ENCODE measurements at places on chromosomes 11 and 22. TPM values are rescaled to one million over a fixed set of nuclear protein-coding genes. Genes with fewer than 3 reads are reported as not detected.

DNA sequence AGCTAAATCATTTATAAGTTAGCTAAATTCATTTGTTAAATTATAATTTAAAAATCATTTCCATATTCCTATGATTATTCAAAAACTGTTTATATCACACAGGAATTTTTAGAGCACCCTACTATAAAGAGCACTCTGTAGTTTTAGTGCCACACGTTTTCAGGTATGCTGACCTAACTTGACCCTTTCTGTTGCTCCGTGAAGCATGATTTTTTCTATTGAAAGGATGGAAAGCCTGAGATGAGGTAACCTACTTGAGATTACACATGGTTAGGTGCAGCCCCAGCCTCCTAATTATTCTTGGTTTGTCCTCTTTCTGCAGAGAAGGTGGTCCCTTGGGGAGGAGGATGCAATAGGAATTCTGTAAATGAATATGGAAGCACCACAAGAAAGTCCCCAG is 72.6 kb downstream of the PPFIBP2 start:
- no peak overlapping the region for H3K27ac ChIP-seq
- H3K36me3 ChIP-seq, result no peaks in the 10 kb centered on the region
- no peaks in the 10 kb centered on the region for H3K4me1 ChIP-seq
- H3K4me3 ChIP-seq, result no peak overlapping the region

- H3K27ac ChIP-seq, result no peak overlapping the region
- H3K4me3 ChIP-seq, result no peak overlapping the region
- peaks cover 10% of the 10 kb centered on the region for H3K27me3 ChIP-seq
- no peaks in the 10 kb centered on the region for H3K36me3 ChIP-seq
Measured at GRCh38 chr11:102494216-102494615, 36.3 kb downstream of the MMP7 start.

GAL gene
- 0.92 TPM for total RNA-seq

EXPH5 gene
- 0.91 TPM for total RNA-seq

DNA sequence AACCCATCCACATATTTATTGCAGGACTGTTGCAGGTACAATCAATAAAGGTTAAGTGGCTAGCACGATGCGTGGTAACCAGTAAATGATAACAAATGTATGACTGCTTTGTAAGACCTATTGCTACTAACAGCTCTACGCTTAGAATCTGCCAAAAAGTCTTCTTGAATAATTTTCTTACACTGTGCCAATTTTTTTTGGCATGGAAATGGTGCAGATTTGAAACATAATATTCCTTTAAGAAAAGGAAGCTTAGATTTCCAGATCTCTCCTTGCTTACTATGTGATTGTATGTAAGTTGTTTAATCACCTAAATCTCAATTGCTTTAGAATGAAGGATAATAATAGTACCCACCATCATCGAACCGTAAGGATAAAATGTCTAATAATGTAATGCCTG is 192.0 kb downstream of the LRRC4C start:
- H3K27ac ChIP-seq, result no peak overlapping the region
- no peaks in the 10 kb centered on the region for H3K36me3 ChIP-seq
- H3K4me1 ChIP-seq, result no peaks in the 10 kb centered on the region
- DNase-seq, result no peak

PRR5 gene
- total RNA-seq, result 22.7 TPM

DNA sequence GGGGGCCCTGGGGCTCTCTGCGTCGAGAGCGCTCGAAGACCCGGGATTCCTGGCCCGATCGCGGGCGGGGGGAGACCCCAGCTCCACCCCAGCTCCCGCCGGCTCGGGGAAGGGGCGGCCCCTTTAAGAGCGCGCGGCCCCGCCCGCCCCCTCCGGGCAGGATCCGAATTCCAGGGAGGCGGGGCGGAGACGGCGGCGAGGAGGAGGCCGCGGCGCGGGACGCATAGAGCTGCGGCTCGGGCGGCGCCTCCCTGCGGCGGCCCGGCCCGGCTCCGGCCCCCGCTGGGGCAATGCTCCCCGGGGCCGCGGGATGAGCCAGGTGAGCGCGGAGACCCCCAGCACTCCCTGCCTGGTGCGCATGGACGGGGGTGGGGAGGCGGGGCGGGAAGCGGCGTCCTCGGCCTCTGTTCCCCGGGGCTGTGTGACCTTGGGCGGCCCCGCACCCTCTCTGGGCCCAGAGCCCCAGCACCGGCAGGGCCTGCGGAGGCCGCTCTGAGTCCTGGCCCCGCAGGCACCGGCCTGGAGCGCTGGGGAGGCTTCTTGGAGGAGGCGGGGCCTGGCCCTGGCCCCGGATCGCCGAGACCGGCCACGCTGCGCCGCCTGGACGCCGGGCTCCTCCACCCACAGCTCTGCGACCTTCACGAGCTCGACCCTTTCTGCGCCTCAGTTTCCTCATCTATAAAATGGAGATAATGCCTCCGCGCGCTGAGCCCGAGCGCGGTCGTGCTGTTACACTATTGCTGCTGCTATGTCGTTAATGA is 565 bp downstream of the GAS2L1 start:
- H3K4me3 ChIP-seq, result peak overlapping the region; percentile 83
- H3K27me3 ChIP-seq, result peaks cover 11% of the 10 kb centered on the region
- H3K4me1 ChIP-seq, result peaks cover 4% of the 10 kb centered on the region
- peak overlapping the region; percentile 13 for H3K27ac ChIP-seq

DNA sequence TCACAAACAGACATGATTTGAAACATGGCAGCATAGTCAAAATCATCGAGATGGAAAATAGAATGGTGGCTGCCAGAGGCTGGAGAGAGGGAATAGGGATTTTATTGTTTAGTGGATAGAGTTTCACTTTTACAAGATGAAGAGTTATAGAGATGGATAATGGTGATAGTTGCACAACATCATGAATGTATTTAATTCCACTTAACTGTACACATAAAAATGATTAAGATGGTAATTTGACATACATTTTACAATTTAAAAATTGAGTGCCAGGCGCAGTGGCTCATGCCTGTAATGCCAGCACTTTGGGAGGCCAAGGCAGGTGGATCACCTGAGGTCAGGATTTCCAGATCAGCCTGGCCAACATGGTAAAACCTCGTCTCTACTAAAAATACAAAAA is 21.2 kb downstream of the TTC28 start:
- no peak for DNase-seq
- peaks cover 48% of the 10 kb centered on the region for H3K27me3 ChIP-seq
- no peaks in the 10 kb centered on the region for H3K36me3 ChIP-seq
- no peak overlapping the region for H3K27ac ChIP-seq
- no peak overlapping the region for H3K4me3 ChIP-seq

DNA sequence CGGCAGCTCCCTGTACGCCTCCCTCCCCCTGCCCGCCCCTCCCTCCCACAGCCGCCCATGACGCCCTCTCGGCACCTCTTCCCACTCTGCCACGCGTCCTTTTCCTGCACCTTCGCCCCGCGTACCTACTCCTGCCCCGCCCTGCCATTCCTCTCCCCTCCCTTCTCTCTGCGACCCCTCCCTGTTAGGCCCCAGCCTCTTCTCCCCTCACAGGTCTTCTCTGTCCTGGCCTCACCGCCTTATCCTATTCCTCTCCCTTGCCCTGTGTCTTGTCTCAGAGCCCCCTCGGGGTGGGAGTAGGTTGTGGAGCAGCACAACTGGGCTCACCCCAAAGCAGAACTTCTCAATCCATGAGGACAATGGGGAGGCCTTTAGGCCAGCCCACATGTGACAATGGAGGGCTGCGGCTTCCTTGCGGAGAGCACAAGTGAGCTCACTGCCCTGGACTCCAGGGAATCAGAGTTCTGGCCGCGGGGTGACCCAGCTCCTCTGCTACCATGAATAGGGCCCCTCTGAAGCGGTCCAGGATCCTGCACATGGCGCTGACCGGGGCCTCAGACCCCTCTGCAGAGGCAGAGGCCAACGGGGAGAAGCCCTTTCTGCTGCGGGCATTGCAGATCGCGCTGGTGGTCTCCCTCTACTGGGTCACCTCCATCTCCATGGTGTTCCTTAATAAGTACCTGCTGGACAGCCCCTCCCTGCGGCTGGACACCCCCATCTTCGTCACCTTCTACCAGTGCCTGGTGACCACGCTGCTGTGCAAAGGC is 539 bp downstream of the SLC35C1 start:
- peaks cover 18% of the 10 kb centered on the region for H3K36me3 ChIP-seq
- H3K4me1 ChIP-seq, result peaks cover 33% of the 10 kb centered on the region
- H3K27me3 ChIP-seq, result no peaks in the 10 kb centered on the region
- H3K27ac ChIP-seq, result peak overlapping the region; percentile 96
- H3K4me3 ChIP-seq, result peak overlapping the region; percentile 98

GRCh38 chr11:129593098-129593497 is 217.4 kb downstream of the BARX2 start:
- no peaks in the 10 kb centered on the region for H3K27me3 ChIP-seq
- H3K4me3 ChIP-seq, result no peak overlapping the region
- no peak overlapping the region for H3K27ac ChIP-seq
- H3K36me3 ChIP-seq, result no peaks in the 10 kb centered on the region

- no peaks in the 10 kb centered on the region for H3K27me3 ChIP-seq
- H3K4me1 ChIP-seq, result no peaks in the 10 kb centered on the region
- no peak overlapping the region for H3K27ac ChIP-seq
- no peaks in the 10 kb centered on the region for H3K36me3 ChIP-seq
- no peak overlapping the region for H3K4me3 ChIP-seq
- DNase-seq, result no peak
Measured at GRCh38 chr11:19646921-19647320, 65.7 kb upstream of the NAV2 start.

DNA sequence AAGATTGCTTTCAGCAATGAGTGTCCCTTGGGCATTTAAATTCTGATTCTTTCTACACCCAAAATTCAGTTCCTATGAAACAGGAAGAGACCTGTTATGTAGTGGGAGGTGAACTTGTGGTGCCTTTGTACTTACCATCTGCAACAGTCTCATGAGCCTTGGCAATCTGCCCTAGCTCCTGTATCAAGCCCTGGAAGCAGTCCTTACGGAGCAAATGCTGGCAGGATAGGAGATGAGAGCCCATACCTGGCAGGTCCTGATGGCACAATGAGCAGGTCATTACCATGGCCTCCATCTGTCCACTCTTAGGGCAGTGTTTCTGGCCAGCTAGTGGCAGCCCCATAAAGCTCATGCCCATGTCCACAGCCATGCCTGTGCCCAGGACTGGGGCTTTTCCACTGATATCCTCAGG is 10.8 kb downstream of the TRIM66 start:
- no peak for DNase-seq
- H3K27ac ChIP-seq, result peak overlapping the region; percentile 48
- H3K4me3 ChIP-seq, result no peak overlapping the region
- peaks cover 23% of the 10 kb centered on the region for H3K36me3 ChIP-seq
- H3K4me1 ChIP-seq, result peaks cover 12% of the 10 kb centered on the region

APOA4 gene
- total RNA-seq, result not detected

MOV10L1 gene
- not detected for total RNA-seq

All from activated CD4-positive, alpha-beta T cell treated with anti-CD3 and anti-CD28 coated beads, Interleukin-2, amount 10 ng/mL, durations not matched to agents 24 days and 14 days (primary cell).